ENCODE measurements at places on chromosomes 6 and 20. TPM values are rescaled to one million over a fixed set of nuclear protein-coding genes. Genes with fewer than 3 reads are reported as not detected.

DNA sequence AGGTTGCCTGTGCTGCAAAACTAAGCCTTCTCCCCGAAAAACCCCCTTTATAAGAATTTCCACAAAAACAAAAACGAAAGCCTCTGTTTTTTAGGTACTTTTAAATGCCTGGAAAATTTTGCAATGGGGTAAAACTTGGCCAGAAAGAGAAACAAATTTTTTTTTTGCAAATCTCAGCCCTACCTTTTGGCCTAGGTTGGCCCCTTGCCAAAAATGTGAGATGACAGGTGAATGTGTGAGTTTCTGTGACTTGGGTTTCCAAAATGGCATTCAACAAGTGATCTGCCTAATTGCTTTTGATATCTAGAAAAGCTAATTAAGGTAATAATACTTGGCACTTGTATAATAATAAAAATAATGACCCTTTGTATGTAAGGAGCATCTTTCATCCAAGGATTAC is 48.4 kb downstream of the MAFB start:
- no peak for DNase-seq

The RANBP9 gene
- total RNA-seq = 41.1 TPM

- no peak for DNase-seq
These were observed 94.5 kb upstream of the F13A1 start for GRCh38 chr6:6414931-6415330.

The TMEM217 gene
- total RNA-seq = 1.3 TPM

DNA sequence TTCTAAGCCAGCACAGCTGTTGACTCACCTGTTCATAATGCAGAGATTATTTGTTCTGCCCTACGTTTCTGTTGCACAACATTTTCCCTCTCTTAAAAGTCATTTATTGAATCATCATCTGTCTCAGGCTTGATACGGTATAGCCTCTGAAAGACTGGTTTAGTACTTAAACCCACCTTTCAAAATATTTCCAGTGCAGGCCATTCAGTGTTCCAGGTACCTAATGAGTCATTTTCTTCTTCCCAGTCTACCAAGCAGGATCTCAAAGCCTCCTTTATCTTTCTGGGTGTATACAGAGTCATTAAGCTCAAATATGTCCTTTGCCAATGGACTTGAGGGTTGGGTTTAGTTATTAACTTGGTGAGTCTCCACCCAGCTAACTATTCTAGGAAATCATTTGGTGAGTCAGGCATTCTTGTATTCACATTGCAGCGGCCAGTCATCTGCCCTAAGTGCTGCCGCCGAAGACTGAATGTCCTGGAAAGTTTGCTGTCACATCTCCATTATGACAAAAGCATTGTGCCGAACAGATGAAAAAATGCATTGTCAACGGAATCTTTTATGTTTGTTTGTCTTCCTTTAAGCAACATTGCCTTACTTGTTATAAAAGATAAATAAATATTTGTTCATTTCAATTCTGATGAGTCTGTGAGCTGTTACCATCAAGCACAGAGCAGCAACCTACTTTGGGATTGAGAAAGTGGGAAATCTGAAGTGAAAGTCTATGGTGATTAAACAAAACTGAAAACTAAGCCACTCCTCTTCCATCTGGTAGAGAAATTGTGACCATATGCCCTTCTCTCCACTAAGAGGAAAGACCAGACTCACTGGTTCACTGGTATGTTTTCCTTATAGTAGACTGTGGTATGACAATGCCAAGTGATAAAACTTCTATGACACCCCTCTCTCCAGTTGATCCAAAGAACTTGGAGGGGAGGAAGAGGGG is 14.3 kb upstream of the FAM135A start:
- DNase-seq = no peak

GRCh38 chr6:151409260-151409659 is 17.9 kb upstream of the ZBTB2 start:
- DNase-seq = no peak

- DNase-seq = no peak
These were observed 75.1 kb downstream of the ZMYND8 start for GRCh38 chr20:47281376-47281775.

The TPD52L2 gene
- total RNA-seq = 39.3 TPM

The MAD2L1BP gene
- 14.1 TPM for total RNA-seq

- no peak for DNase-seq
These were observed 294.6 kb upstream of the ZNF337 start for GRCh38 chr20:25991051-25991755.

DNA sequence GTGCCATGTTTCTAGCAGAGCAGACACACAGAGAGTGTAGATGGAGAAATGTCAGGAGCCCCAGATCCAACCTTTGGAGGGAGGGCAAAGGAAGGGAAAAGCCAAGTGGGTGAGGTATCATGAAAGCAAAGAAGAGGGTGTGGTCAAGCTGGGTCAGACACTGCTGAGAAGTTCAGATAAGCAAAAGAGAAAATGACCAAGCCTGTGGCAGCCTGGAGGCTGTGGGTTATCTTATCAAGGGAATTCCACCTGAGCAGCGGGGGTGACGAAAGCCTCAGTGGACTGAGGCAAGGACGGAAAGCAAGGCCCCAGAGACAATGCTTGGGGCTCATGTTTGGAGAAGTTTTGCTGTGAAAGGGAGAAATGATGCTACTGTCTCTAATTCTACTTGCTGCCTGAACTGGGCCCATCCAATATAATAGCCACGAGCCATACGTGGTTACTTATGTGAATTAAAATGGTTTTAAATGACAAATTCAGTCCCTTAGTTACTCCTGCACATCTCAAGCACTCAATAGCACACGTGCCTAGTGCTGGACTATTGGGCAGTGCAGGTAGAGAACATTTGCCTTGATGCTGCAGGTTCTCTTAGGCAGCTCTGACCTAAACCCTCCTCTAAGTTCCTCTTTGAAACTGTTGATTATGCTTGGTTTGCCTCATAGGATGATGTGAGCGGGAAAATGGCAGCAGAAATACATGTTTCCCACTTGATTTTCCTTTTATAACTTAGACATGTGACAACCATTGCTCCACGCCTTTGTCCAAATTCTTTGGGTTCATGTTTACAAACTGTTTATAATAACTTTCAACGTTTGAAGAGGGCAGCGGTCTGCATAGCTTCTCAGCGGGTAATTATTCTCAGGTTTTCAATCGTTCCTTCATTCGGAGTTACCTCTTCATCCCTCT is 63.7 kb downstream of the SLC22A23 start:
- DNase-seq = no peak

The SLC22A7 gene
- not detected for total RNA-seq

DNA sequence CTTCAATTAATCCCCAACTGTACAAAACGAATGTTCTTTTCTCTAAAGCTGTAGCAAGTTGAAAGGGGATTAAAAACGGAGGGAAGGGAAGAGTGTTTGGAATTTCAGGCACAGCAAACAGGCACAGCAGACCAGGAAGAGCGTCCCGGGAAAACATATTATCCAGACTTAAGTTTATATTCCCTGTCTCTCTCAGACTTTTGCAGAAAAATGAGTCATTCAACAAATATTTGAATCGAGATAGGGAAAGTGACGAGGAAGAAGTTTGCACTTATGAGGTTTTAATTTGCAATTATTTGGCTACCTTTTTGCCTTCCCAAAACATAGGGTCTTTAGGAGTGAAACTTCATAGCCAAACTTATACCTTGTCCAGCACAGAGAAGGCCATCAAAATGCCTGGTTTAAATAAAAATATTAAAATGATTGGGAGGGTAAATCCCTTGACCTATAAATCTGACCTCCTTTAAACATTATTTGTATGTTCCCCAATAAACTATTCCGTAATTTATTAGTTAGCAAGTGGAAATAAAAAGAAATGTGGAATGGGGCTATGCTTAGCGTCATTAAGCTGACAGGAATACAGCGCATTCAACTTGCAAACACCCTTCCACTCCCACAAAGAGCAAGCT is 16.0 kb downstream of the HFE start:
- no peak for DNase-seq

- no peak for DNase-seq
These were observed 84.0 kb upstream of the EYA2 start for GRCh38 chr20:46810448-46811223.

DNA sequence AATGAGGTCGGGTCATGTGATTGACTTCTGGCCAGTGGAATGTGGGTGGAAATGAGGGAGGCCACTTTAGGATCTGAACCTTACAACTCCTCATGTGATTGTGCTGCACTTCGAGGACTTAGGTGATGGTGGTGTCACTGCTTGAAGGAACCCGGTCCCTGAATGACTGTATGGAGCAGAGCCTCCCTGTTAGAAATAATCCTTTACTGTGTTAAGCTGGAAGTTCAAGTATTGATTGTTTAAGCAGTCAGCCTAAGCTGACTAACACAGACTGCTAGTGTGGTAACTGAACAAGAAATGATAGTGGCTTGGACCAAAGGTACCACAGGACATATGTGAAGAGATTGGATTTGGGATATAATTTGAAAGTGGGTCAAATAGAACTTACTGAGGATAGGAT is 138.0 kb downstream of the OPN5 start:
- DNase-seq = no peak

The MLN gene
- not detected for total RNA-seq

The MICB gene
- 1.2 TPM for total RNA-seq

GRCh38 chr6:10694302-10695085 is at the start of the genes C6orf52 and PAK1IP1:
C6orf52 (minus strand) TSS chr6:10694616; CDS start chr6:10687550, 7,066 bp downstream.
PAK1IP1 (plus strand) TSS chr6:10694972; CDS start chr6:10694986, 14 bp downstream.
- DNase-seq = peak; percentile 94

GRCh38 chr6:31874084-31874670 is 4.6 kb downstream of the SLC44A4 start:
- no peak for DNase-seq

The CNKSR3 gene
- total RNA-seq = 8.5 TPM

GRCh38 chr6:8707956-8708772 is 272.8 kb upstream of the SLC35B3 start:
- DNase-seq = peak; percentile 23
